Stimulated activated CD4-positive, alpha-beta T cell treated with anti-CD3 and anti-CD28 coated beads, Interleukin-4, amount 100 ng/mL, for 48 hours (primary cell): ENCODE measurements at places on chromosomes 6 and 20.

DNA sequence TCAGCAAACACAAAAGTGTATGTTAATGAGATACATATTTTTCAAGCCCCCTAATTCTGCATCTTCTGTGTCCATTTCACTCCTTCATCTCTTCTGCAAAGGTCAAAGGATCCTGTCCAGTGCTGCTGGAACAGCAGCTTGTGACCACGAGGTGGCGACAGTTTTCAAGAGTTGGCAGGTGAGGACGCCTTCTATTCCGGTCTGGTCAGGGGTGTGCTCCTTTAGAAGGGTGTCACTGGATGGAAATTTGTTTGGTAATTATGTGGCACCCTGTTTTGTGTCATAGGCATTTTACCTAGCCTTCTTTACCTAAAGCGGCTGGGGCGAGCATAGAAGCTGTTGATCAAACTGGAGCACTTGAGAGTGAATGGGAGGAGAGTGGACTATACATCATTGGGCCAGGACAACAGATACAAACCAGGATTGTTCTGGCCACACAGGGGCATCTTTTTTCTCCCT lies 32.9 kb upstream of the ERVFRD-1 start:
- peak; percentile 62 for DNase-seq

- DNase-seq: no peak
These were observed 517.2 kb downstream of the DHX35 start for GRCh38 chr20:39479196-39479810.

- no peak for DNase-seq
These were observed 39.7 kb upstream of the ZFP64 start for GRCh38 chr20:52231230-52231746.

DNA sequence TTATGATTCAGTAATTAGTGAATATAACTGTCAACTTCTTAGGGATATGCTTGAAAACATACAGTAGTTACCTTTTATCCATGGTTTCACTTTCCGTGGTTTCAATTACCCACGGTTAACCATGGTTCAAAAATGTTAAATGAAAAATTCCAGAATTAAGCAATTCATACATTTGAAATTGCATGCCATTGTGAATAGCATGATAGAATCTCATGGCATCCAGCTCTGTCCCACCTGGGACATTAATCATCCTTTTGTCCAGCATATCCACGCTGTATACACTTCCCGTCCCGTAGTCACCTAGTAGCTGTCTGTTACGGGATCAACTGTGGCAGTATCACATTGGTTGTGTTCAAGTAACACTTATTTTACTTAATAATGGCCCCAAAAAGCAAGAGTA lies 781.7 kb upstream of the CITED2 start:
- no peak for DNase-seq

GRCh38 chr6:33417128-33417902 lies 592 bp downstream of the CUTA start:
- no peak for DNase-seq

- no peak for DNase-seq
These were observed 18.5 kb upstream of the IRF4 start for GRCh38 chr6:373031-373430.

GRCh38 chr20:33600981-33601380 lies 61.1 kb upstream of the C20orf144 start:
- no peak for DNase-seq

GRCh38 chr6:117600008-117600743 lies 2.1 kb downstream of the GOPC start:
- no peak for DNase-seq

DNA sequence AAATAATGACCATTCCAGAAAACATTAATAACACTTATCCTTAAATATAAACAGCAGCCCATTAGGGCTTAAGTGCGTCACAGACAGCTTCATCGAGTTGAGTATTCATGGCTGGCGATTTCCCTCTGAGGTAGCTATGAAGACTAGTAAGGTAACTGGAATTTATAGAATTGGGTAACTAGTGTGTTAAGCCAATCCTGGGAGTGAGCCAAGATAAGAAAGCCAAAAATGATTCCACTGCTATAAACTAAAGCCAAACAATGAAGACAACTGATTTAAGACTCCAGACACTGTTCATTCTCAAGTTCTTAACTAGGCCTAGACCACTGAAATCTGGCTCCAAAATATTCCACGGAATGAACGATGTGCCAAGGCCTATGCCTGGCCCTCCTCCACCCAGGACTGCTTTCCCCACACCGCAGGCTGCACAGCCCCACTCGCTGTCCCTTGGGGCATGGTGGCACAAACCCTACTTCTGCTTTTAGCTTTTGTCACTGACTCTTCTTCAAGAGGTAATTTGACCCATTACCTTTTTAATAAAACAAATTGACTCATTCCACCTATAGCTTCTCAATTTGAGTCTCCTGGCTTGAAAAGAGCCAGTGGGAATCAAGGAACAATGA lies 66.0 kb downstream of the BLOC1S5 start:
- DNase-seq: no peak

- DNase-seq: no peak
These were observed 85.1 kb downstream of the EYA2 start for GRCh38 chr20:46979603-46980241.

GRCh38 chr6:32076321-32076809 lies 32.8 kb downstream of the TNXB start:
- DNase-seq: no peak

DNA sequence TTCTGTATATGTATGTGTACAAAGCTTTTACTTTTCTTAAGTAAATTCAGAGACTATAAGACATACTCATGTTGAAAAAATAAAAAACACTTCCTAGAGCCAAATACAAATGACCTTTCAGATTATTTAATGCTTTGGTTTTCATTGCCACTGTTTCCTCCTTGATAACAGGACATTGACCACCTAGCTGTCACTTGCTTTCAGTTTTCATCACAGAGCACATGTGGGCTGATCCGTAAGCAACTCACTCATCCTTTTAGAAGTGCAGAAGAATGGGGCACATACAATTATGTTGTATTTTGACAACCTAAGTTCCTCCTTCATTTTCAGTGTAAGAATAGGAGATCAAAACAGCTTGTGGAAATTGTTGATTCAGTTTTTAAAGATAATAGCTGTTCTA lies 6.2 kb downstream of the ZBTB2 start:
- no peak for DNase-seq

DNA sequence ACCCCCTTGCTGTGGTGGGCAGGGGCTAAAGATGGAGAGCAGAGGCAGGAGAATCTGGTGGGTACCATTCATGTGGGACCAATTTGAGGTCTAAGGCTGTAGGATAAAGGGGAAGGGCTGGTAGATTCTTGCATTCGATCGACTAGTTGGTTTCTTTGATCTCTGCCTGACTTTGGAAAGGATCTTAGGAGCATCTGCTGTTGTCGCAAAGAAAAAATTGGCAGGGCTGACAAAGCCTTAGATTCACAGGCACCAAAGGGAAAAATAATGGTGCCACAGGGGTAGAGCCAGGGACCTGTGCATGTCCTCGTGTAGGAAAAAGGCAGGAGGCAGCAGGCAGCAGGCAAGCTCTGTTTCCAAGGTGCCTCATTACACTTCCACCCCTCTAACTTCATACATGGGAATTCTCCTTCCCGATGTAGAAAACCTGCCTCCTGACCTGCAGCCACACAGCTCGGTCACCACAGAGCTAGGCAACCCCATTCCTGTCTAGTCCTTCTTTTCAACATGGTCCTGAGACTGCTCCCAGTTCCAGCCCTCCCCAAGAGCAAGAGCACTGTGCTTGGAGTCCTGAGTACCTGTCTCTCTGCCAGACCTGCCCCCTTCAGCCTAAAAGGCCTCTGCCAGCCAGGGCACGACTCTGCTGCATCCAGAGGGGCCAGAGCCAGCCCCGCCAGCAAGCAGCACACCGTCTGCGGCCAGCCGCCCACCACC lies 71.9 kb downstream of the FGD2 start:
- no peak for DNase-seq

DNA sequence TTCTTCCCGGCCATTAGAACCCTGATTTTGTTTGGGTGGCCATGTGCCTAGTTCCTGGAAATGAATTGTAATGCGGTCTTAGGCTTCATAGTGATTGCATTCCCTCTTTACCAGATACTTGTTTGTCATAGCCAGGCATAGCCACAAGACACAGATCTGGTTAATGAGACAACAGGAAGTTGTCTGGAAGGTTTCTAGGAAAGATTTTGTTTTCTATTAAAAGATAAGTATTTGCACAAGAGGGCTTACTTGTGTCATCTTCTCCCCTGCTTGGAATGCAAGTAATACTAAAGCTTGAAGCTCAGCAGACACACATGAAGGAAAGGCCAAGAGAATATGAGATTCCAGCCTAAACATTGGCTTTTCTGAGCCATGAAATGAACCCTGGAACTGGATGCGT lies 12.9 kb downstream of the FARS2 start:
- no peak for DNase-seq

GRCh38 chr6:97468981-97469380 lies 186.0 kb upstream of the MMS22L start:
- DNase-seq: no peak

GRCh38 chr20:32354592-32355416 lies 3.3 kb upstream of the ASXL1 start:
- DNase-seq: no peak

GRCh38 chr20:56689852-56690485 lies 60.9 kb downstream of the TFAP2C start:
- DNase-seq: no peak

DNA sequence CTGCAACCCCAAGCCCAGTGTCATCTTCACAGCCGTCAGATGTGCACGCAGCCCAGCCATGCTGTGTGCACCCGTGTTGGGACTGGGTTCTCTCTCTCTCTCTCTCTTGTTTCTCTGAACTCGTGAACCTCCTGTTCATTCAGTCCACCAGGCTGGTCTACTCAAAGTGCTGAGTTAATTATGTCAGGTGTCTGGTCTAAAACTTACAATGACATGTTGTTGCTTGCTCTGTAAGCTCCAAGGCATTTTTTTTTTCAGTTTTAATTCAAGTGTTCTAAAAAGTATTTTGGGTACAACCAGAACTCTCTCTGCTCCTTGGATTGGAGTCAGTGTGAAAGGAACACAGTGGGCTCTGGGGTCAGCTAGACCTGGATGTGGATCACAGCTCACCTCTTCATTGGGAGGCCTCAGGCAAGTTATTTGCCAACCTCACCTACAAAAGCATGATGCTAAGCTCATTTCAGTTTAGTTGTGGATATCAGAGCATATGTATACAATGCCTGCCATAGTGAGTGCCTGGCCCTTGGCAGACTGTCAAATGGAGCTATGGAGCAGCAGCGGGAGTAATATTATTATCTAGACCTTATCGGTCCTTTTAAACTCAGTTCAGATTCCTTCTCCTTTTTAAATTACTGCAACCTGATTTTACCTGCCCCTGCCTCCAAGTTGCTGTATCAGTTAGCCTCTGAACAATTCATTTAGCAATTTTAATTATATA lies 59.5 kb downstream of the PLEKHG1 start:
- DNase-seq: no peak

- DNase-seq: no peak
These were observed 68.8 kb downstream of the ANKRD6 start for GRCh38 chr6:89501753-89502152.

- no peak for DNase-seq
These were observed 54.1 kb upstream of the CHD6 start for GRCh38 chr20:41672282-41672681.

DNA sequence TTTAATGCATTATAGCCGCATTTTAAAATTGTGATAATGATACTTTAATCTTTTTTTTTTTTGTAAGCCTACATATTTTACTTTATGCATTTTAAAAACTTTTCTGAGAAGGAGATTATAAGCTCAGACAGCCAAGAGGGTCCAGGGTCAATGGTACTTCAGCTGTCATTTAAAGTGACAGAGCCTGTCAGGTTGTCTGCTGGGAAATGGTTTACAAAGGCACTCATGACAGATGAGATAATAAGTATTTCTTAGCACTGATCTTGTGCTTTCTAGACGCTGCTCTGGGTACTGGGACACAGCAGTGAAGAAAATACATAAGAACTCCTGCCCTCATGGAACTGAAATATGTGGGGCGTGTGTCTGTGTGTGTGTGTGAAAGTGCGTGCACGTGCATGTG lies 19.6 kb downstream of the LAMP5 start:
- no peak for DNase-seq

GRCh38 chr6:13398421-13398994 lies 70.2 kb upstream of the TBC1D7 start:
- no peak for DNase-seq

DNA sequence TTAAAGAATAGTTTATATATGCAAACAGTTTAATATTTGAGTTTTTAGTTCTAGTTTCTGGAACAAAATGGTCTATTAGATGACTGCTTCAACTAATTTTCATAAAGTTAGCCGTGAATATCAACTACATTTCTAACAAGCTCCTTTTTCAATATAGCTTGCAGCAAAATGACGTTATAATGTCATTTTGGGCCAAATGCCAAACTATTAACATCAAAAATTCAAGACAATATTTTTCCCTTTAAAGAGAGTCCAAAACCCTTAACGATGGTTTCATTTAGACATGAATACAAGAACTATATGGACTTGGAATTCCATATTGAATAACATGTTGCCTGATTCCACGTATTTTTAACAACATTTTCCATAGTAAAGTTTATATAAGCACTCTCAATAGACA lies 91.0 kb downstream of the SMLR1 start:
- no peak for DNase-seq

DNA sequence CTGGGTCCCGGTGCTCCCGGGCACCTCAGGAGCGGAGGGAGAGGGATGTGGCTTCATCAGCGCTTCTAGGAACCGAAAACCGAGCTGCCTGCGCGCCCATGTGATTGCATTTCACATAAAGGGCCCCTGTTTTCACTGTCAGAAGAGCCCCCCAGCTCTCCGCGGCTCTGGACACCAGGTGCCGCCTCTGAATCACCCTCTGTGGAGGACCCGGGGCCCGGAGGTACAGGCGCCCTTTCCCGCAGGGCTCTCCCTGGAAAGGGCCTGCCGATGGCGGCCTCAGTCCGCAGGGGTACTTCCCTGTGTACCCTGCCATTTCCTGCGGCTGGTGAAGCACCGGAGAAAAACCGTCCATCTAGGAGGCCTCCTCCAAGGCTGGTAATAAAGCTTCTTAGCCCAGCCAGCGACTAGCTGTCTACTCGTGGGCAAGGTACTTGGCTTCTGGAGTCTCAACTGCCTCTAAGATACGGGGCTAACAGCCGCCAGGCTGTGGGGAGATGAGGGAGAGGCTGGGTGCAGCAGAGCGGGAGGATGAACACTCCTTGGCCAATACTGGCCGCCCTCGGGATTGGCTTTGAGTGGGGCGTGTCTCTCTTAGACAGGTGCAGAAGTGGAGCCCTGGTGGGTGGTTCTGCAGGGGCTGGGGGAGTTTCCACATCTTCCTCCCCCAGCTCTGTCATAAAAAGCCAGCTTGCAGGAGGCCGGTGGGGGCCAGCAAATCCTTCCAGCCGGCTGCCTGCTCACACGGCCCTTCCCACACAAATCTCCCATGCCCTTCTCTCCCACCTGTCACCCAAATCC lies 1.6 kb downstream of the PPP1R16B start:
- DNase-seq: no peak
